Activated CD4-positive, CD25-positive, alpha-beta regulatory T cell (primary cell): ENCODE measurements at places on chromosomes 1 and 21.
A peak's percentile ranks its signal among the peaks of the same experiment; 100 is the strongest.

DNA sequence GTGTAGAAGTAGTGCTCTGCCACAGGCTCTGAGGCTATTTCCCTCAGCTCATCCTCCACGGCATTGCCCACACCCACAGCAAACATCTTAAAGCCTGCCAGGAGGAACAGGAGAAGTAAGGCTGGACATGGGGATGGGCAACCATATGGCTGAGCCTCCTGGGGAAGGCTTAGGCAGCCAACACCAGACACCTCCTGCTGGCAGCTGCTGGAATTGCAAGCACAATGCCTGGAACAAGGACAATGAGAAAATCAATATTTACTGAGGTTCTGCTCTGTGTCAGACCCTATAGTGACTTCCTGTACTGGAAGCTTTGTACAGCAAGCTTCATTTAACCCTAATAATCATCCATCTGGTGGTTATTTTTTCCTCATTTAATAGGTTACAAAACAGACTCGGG, 8.2 kb downstream of the MATN1 start:
- DNase-seq: no peak

DNA sequence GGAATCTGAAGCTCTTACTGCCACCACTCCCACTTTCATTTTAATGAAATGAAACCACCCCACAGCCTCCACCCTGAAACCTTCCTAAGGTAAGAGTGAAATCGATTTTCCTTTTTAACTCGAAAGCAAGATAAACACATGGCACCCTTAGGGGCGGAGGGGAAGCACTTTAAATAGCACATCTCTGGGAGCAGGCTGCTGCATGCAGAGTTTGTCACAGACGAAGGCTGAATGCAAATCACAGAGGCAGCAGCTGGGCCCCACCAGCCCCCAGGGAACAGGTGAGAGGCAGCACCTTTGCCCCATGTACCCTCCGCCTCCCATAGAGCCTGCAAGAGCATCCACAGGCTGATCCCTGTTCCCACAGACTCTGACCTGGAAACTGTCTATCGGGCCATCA, 60.0 kb upstream of the GRIK3 start:
- DNase-seq: no peak

DNA sequence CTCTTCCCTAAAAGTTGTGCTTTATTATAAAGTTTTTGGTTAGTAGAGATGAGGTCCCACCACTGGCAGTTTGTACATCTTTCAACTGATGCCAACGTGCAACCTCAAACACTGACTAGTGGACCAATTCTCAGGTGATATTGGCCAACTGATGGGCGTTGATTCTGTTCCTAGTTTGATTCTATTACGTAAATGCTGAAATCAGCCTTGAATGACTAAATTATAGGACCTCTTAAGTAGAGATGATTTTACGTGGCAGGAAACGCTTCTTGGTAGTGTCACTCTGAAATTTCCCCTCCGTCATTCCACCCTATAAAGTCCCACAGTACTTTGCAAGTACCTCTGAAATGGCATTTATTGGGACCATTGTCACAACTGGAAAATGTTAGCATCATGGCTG, 8.8 kb upstream of the FNDC7 start:
- no peak for DNase-seq

GRCh38 chr1:70354332-70355110, at the start of gene ANKRD13C:
Gene ANKRD13C, minus strand, starts transcription at chr1:70354722. Its CDS starts 314 bp downstream, at chr1:70354408.
- peak; percentile 81 for DNase-seq

- DNase-seq: no peak
Measured at GRCh38 chr1:154329152-154329521, 3.8 kb downstream of the ATP8B2 start.
